GM12892 (cell line): ENCODE measurements at places on chromosomes 6 and 20.

- DNase-seq: no peak
These were observed 38.6 kb downstream of the DNAH8 start for GRCh38 chr6:38753707-38754106.

GRCh38 chr6:43433148-43433547 lies 5.8 kb downstream of the ABCC10 start:
- DNase-seq: no peak

DNA sequence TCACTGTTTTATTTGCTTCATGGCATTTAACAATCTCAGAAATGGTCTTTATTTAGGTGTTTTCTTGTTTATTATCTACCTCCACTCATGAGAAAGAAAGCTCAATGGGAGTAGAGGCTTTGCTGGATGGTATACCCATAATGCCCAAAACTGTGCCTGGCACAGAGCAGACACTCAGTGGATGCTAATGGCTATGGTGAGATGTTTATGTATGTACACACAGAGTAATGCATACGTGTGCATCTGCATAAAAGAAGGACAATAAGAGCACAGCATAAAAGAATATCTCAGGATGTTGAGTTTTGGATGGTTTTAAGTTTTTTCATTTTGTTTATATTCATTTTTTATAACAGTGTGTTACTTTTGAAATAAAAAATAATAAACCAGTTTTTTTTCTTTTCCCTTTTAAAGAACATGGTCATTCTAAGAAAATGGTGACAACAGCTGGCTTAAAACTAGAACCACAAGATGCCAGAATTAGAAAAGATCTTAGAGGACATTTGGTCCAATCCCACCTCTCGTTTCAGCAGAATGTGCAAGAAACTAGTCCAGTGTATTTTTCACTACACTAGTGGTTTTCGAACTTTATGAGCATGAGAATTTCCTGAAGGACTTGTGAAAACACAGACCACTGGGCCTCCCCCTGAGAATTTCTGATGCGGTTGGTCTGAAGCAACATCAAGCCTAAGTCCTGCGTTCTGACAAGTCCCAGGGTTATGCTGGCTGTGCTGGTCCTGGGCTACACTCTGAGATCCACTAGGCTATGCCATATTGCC lies 131.9 kb downstream of the FYN start:
- DNase-seq: no peak

GRCh38 chr6:146850238-146850896 lies 251.6 kb downstream of the ADGB start:
- DNase-seq: no peak

DNA sequence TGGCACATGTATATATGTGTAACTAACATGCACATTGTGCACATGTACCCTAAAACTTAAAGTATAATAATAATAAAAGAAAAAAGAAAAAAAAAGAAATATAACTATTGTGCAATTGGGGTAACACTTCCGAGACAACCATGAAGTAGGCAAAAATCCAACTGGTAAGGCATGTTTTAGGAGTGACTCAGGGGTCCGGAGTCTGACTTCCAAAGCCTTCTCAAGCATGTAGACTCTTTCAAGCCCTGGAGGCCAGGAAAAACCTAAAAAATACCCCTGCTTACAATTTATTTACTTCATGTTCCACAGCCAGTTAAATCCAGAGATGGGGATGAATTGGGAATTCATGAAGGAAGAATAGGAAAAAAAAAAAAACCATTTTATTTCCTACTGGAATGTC lies 161.3 kb upstream of the PHACTR1 start:
- DNase-seq: no peak

DNA sequence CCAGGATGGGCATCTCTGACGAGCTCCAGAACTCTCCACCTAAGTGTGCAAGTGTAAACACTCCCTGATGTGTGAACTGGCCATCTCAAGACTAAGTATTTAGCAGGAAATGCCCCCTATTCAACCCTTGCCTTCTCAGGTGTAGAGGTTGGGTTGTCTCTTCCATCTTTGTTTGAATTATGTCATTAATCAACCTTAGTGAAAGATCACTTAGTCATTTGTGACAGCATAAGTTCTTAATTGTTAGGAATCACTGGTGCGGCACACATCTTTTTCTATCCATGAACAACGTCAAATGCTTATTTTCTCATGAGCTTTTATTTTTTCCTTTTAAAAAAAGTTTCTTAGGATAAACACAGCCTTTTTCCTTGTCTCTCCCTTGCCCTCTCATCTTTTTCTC lies 151.6 kb downstream of the ESR1 start:
- DNase-seq: no peak

- DNase-seq: no peak
These were observed 152.5 kb upstream of the MAP3K7 start for GRCh38 chr6:90739339-90739738.

DNA sequence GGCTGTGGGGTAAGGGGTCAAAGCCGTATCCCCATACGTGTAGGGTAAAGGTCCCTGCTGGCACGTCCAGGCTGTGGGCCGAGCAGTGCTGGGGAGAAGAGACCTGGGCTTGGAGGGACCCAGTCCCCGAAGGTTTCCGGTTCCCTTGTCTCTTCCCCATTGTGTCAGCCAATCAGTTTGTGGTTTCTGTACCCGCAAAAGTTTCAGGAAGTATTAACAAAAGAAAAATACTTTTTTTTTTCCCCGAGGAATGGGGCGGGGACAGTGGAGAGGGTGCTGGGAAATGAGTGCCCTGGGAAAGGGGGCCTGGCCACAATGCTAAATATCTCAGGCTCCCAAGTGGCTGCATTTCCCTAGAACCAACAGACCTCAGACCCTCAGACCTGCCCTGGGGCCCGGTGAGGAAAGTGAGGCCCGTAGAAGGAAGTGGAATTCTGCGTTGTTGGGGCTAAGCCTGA lies 15.2 kb upstream of the AMD1 start:
- no peak for DNase-seq

DNA sequence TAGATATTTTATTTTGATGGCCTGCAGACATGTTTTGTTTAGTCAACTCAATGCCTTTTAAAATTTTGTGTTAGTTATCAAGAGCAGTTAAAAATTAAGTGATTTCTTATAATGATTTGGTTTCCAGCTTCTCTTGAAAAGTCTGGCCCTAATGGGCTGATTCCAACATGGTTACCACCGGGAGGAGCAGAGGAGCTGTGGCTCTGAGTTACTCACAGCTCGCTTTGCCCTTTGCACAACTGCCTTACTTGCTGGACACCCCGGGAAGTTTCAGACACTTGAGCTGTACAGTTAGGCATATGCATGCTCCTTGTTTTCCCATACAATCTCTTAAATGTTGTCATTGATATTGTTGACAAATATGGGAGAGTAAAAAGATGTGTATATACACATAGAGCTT lies 173.1 kb upstream of the MMS22L start:
- no peak for DNase-seq

- no peak for DNase-seq
These were observed 864 bp upstream of the CEBPB start for GRCh38 chr20:50189681-50190250.

GRCh38 chr6:35419417-35419816 lies 32.7 kb upstream of the FANCE start:
- DNase-seq: no peak

GRCh38 chr6:107689190-107689589 lies 134.9 kb downstream of the SCML4 start:
- DNase-seq: no peak

GRCh38 chr6:108492131-108492766 lies 68.5 kb upstream of the FOXO3 start:
- DNase-seq: no peak

- DNase-seq: no peak
These were observed 18.3 kb downstream of the BTN2A1 start for GRCh38 chr6:26475823-26476729.

DNA sequence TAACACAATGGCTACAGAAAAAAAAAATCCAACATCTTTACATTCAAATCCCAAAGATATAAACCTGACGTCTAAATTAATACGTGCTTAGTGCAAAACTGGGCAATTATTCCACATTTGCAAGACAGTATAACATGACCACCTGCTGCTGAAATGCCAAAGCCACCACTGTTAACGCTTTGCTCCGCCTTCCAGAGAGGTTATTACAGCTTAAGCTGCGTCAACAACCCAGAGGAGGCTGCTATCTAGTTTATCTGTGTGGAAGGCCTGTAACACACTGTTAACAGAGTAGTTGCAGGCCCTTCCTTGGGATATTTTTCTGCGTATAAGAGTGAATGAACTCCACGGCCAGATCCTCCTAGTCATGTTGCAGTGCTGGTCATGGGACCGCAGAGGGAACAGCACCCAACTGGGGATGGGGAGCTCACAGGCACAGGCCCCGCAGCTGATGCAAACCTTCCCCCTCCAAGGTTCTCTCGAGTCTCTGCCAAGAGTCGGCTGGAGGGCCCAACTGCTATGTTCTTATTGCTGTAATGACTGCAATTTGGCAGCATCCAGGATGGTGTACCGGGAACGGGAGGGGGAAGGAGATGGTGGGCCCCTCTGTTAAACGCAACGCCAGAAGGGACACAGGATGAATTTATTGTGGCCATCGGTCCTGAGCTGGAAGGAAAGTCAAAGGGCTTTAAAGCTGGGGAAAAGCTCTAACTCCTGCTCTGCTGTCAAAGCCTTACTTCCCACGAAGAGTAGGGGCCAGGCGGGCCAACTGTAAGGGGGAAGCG lies 993 bp upstream of the NCOA7 start:
- no peak for DNase-seq

DNA sequence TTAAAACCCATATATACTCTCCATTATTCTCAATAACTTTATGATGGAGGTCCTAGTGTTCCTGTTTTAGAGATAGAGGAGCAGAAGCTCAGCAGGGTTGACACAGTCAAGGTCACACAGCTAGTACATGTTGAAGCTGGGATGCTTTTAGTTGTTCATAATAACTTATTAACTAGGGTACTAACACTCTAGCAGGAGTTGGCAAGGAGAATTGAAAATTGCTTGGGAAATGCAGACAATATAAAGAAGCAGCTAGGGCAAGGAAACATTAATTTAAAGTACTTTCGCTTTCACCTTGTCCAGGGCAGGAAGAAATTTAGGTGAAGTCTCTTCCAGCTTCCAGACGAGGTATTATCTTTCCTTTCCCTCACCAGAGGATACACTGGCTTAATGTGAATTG lies 133.7 kb downstream of the RCAN2 start:
- no peak for DNase-seq

GRCh38 chr20:6613280-6613861 lies 154.1 kb upstream of the BMP2 start:
- DNase-seq: no peak

DNA sequence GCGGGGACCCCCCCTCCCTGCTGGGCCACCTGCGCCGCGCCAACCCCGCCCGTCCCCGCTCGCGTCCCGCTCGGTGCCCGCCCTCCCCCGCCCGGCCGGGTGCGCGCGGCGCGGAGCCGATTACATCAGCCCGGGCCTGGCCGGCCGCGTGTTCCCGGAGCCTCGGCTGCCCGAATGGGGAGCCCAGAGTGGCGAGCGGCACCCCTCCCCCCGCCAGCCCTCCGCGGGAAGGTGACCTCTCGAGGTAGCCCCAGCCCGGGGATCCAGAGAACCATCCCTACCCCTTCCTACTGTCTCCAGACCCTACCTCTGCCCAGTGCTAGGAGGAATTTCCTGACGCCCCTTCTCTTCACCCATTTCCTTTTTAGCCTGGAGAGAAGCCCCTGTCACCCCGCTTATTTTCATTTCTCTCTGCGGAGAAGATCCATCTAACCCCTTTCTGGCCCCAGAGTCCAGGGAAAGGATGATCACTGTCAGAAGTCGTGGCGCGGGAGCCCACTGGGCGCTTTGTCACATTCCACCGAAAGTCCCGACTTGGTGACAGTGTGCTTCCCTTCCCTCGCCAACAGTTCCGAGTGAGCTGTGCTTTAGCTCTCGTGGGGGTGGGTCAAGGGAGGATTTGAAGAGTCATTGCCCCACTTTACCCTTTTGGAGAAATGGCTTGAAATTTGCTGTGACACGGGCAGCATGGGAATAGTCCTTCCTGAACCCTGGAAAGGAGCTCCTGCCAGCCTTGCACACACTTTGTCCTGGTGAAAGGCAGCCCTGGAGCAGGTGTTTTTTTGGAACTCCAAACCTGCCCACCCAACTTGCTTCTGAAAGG lies 2.1 kb downstream of the VEGFA start:
- DNase-seq: peak; percentile 70

DNA sequence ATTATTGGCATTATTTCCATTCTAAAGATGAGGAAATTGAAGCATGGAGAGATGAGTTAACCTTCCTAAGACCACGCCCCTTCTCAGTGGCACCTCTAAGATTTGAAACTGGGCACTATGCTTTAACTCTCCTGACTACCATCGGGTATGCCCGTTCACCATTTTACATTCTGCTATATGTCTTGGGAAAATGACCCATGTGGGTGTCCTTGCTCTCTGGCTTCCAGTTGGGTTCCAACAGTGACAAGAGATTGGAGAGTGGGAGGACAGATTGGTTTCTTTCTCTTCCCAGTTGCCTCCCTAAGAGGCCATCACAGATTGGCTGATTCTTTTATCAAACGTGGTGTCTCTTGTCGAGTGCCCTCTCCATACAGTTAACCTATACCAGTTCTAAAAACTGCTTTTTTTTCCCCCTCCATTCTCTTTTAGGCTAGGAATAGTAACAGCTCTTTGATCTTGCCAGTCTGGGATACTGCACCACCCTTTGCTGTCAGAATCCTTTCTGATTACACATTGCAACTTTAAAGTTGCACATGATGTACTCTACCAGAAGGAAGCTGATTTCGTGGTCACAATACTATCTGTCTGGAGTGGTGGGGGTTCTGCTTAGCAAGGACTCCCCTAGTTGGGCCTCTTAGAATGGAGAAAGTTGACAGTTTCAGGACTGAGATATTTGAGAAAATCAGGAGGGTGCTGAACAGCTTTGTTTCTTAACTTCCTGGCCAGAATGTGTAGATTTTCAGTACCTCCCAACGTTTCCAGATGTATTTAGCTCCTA lies 88.0 kb upstream of the ELOVL5 start:
- no peak for DNase-seq

GRCh38 chr20:10783707-10784553 lies 110.1 kb upstream of the JAG1 start:
- DNase-seq: no peak
